ENCODE measurements at places on chromosomes 4 and X. TPM values are rescaled to one million over a fixed set of nuclear protein-coding genes. Genes with fewer than 3 reads are reported as not detected.

Gene FHIP1A
- total RNA-seq = 0.24 TPM

Gene DKK2
- total RNA-seq = not detected

Gene USP17L18
- not detected for total RNA-seq

Gene SPANXA2
- not detected for total RNA-seq

Gene AKAP4
- not detected for total RNA-seq

Gene NEXMIF
- total RNA-seq = 0.01 TPM

Gene SERPINA7
- not detected for total RNA-seq

Gene TMEM164
- total RNA-seq = 50.6 TPM

Gene GAK
- 52.4 TPM for total RNA-seq

Gene FAM193A
- total RNA-seq = 9.0 TPM
